ENCODE measurements at places on chromosomes 7 and 10.

DNA sequence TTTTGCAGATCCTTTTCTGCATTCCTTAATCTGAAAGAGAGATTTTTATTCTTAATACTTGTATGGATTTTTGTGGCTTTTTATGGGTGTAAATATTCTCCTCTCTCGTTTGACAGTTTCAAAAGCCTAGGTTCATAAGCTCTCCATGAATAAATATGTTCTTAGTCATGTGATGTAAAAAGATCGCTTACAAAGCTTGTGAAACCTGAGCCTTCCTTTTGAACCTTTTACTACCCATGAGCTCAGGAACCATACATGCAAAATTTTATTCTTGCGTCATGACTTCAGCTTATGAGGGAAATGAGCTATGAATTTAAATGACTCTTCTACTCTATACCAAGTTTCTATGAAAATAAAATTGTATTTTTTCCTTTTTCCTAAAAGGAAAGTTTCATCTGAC is 98.7 kb downstream of the POLL start:
- peak; percentile 46 for DNase-seq

DNA sequence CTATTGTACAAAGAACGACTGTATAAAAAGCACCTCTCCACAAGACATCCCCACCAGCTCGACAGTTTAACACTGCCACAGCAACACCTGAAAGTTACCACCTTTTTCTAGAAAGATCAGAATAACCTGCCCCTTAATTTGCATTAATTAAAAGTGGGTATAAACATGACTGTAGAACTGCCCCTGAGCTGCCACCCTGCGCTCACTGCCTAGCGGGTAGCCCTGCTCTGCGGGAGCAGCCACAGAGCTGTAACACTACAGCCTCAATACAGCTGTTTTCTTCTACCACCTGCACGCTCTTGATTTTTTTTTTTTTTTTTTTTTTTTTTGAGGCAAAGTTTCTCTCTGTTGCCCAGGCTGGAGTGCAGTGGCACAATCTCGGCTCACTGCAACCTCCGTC is 140.9 kb downstream of the PARD3 start:
- no peak for DNase-seq

DNA sequence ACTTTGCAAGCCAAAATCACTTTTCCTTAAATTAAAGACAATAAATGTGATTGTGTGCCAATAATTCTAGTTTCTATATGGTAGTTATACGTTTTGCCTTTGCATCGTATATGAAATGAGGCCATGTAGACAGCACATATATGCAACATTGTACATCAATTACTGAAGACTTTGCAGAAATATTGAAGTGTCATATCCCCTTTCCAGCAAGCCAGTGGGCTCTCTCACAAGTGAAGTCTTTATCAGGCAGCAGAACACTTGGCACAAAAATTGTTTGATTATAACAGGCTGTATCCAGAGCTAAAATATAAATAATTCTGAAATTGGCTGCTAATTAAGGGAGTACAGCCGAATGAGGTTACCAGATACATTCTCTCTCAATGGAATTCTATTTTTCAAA is 588.6 kb upstream of the SEMA3D start:
- no peak for DNase-seq

DNA sequence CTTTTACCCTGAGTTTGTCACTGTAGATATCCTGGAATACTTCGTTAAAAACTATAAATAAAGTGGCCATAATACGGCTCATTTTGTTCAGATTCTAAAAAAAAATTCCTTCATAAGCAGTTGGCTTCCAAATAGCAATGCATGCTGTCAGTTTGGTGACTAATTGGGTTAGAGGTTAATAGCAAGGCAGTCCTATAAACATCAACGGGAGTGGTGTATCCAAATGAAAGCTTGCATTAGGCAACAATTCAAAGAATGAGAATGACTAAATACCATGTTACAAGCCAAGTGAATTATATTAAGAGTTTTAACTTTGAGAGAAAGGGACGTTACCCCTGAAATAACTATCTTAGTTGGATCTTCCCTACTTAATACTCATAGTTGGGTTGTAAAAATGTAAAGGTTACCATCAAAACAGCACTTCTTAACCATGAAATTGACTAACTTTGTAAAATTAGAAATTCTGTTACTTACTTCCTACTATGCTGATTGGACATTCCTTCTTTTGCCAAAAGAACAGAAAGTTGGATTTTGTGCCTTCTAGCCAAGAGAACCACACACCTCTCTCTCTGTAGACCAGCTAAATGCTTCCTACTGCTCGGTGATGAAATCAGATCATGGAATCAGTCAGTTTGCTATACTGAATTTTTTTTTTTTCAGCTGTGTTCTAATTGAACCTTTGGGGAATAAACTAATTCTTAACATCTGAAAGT is 98.0 kb downstream of the KAT6B start:
- peak; percentile 95 for DNase-seq

GRCh38 chr10:129075508-129075907 is 391.5 kb upstream of the MGMT start:
- no peak for DNase-seq

DNA sequence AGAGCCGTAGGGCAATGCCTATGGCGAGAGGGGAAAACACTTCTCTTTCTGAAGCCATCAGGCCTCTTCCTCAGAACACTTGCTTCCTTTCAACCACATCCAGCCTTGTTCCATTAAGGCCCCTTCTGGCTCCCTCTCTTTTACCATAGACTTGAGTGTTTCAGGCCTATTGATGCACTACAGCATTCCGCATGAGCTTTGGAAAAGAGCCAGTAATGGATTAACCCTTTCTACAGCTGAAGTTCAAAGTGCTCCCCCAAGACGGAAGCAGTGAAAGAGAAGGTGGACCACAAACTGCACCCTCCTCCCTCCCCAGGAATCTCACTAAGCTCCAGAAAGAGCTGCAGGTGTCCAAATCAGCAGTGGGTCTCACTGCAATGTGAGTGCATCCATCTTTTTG is 102.7 kb upstream of the C7orf33 start:
- no peak for DNase-seq

DNA sequence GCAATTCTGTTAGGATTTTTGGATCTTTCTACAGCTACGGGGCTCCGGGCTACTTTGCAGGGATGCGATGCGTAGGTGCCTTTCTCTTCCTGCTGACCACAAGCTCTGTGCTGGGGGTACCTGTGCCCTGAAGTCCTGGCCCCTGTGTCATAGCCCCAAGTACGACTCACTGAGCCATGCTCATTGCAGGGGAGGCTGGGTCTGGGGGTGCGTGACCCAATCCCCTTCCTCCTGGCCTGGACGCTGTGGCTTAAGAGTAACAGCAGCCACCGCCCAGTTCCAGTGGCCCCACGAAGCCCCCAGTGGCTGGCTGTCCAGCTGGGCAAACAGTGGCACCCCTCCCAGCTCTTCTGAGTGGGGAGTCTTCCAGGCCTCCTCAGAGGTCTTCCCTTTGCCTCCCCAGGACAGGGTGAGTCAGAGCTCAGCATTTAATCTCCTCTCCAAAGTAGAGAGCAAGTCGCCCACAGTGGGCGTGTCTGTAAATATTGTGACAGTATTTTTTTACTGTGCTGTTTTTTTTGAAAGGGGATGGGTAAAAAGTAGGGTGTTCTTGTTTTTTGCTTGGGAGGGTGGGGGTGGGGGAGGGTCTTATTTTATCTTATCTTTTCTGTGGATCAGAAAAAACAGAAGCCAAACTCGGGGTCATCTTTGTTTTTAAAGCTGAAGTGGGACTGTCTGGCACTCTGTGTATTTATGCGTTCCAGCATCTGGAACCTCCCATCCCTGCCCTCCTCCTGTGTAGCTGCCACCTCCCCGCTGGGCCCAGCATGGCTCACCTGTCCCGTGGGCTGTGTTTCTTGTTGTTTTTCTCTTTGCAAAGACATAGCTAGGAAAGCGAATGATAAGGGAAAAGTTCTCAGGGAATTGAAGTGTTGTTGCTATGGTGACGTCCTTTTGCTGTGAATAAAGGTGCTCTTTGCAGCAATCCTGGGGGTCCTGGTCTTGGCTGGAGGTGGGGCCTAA is 8.2 kb downstream of the LFNG start:
- peak; percentile 61 for DNase-seq

- peak; percentile 95 for DNase-seq
Measured at GRCh38 chr10:117375360-117376178, at the start of gene PDZD8. PDZD8 (minus strand) TSS chr10:117375440; CDS start chr10:117375227, 213 bp downstream.

- no peak for DNase-seq
Measured at GRCh38 chr7:98066934-98067507, 39.6 kb upstream of the LMTK2 start.

- DNase-seq, result peak; percentile 86
Measured at GRCh38 chr10:29811751-29812427, 177.1 kb upstream of the SVIL start.

- DNase-seq, result no peak
Measured at GRCh38 chr10:21463436-21463835, 62.0 kb downstream of the SKIDA1 start.

- no peak for DNase-seq
Measured at GRCh38 chr10:107800061-107800460, 635.6 kb upstream of the SORCS1 start.

DNA sequence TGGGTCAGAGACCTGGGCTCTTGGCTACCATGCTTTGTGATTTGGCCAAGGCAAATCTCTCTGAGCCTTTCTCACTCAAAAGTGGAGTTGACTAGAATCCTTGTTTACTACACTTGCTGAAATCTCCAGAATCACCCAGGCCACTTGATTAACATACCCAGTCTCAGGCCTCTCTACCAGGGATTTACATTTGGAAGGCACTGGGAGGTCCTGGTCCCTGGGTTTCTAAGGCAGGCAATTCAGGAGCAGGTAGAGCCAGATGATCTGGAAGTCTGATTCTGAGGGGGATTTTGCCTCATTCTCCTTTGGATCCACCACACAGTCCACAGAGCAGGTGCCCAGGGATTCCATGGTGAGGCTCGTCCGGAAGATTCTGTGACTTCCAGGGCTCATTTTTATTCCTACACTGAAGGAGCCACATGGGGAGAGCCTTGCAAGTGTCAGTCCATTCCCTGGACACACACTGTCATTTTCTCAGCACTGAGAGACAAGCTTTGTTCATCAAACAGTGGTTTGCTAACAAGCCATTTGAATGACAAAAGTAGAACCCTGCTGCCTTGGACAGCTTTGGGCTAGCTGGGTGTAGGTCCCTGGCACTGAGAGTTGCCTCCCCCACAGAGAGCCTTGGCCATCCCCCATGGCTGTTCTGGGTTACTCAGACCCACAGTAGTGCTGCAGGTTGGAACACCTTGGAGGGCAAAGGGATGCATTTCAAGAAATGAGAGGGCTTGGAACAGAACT is 74.2 kb downstream of the NOC3L start:
- DNase-seq, result no peak

- DNase-seq, result no peak
Measured at GRCh38 chr10:86370006-86370585, 3.5 kb upstream of the GRID1 start.

- DNase-seq, result no peak
Measured at GRCh38 chr10:119702583-119702982, 23.3 kb upstream of the INPP5F start.

- DNase-seq, result no peak
Measured at GRCh38 chr10:95635319-95635733, 21.2 kb downstream of the ALDH18A1 start.

DNA sequence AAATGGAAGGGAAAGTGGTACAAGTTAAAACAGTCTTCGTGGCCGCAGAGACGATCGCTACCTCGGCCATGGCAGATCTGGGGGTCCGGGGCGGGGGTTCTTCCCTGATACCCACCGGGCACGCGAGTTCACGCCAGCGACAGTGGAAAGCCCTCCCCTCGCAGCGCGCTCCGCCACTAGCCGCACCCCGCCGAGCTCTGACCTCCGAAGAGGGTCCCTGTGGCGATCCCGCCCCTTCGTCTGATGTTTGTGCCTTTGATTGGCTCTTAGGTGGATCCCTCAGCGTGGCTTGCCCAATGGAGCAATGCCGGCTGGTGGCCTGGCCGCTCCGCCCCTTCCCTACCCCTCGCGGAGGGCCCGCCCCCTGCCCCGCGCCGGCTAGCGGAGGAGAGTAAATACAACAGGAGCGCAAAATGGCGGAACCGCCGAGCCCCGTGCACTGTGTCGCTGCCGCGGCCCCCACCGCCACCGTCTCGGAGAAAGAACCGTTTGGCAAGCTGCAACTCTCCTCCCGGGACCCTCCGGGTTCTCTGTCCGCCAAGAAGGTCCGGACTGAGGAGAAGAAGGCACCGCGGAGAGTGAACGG is at the start of gene RSBN1L:
TSS of gene RSBN1L (plus strand) at position 403 of the 586 bp plus-strand sequence. CDS start at position 414, 11 bp downstream.
- DNase-seq, result peak; percentile 99

DNA sequence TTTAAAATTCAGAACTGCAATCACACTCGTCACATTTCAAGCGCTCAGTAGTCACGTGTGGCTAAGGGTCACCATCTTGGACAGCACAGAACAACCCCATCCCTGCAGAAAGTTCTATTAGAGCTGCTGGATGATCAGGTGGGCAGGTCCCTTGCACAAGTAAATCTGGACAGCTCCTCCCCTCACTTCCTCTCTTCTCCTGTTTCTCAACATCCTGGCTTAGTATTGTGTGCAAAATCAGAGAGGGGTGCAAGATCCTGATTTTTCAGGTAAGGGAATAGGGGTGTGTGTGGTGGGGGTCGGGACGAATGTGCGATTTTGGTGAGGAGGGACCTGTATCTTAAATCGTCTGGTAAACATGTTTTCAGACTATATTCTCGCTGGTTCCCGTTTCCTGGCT is at the start of gene GIMAP4:
TSS of gene GIMAP4 (plus strand) at position 222 of the 400 bp plus-strand sequence. CDS start 2,512 bp downstream, outside the sequence.
- DNase-seq, result no peak

DNA sequence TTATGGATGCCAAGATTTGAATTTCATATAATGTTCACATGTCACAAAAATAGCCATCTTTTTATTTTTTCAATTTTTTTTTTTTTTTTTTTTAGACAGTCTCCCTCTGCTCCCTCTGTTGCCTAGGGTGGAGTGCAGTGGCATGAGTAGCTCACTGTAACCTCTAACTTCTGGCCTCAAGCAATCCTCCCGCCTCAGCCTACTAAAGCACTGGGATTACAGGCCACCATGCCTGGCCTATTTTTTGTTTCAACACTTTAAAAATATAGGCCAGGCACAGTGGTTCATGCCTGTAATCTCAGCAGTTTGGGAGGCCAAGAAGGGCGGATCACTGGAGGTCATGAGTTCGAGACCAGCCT is 246.3 kb downstream of the SKIDA1 start:
- no peak for DNase-seq

DNA sequence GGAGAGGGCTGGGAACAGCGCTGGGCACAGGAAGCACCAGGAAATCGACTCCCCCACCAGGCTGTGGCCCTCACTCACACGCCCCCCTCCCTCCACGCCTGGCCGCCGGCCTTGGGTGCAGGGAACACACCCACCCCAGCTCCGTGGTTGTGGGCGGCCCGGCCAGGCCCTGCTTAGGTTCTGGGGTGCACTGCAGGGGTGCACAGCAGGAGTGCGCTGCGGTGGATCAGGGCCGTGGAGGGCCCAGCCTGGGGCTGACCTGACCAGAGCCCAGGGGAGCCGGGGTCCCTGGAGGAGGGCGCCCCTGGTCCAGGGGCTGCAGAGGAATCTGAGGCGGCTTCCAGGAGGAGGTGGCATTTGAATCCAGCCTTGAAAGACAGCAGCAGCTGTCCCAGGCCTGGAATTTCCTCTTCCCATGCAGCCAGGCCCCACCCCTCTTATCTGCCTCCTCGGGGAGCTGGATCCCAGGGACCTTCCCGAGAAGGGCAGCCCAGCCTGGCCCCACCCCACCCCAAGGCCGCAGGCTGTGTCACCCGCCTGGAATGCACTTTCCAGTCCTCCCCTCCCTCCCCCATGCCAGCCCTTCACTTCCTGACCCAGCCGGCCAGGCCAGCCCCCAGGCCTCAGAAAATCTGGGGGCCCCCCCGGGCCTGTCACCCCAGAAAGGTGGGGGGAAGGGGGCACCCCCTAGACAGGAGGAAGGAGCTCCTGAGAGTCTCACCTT is 18.4 kb upstream of the PDGFA start:
- peak; percentile 90 for DNase-seq

GRCh38 chr10:5105626-5106025 is 11.4 kb downstream of the AKR1C3 start:
- no peak for DNase-seq

- peak; percentile 50 for DNase-seq
Measured at GRCh38 chr7:2602406-2603043, 29.3 kb upstream of the TTYH3 start.

Data from epithelial cell of esophagus (primary cell).